A549 (cell line): ENCODE measurements at places on chromosomes 16 and 17. TPM values are rescaled to one million over a fixed set of nuclear protein-coding genes. Genes with fewer than 3 reads are reported as not detected.

- DNase-seq: peak; percentile 87
Measured at GRCh38 chr17:7836596-7837407, 2.8 kb downstream of the KDM6B start.

DNA sequence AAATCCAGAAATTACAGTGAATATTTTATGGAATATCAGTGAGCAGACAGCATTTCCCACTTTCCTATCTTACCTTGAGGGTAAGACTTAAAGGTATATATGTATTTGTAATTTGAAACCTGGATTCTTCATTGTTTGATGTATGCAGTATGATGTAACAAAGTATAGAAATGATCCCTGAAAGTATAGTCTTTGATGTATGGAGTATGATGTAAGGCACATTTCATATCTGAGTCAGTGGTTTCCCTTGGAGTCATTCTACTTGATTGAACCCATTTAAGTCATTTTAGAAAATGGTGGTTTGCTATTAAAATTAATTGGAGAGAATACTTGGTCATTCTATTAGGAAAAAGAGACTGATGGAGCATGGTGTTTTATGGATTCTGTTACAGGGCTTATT, 10.1 kb downstream of the AMZ2 start:
- DNase-seq: no peak

Gene PFAS
- polyA plus RNA-seq: 58.2 to 60.1 TPM (median 59.2 TPM) in 3 replicates

DNA sequence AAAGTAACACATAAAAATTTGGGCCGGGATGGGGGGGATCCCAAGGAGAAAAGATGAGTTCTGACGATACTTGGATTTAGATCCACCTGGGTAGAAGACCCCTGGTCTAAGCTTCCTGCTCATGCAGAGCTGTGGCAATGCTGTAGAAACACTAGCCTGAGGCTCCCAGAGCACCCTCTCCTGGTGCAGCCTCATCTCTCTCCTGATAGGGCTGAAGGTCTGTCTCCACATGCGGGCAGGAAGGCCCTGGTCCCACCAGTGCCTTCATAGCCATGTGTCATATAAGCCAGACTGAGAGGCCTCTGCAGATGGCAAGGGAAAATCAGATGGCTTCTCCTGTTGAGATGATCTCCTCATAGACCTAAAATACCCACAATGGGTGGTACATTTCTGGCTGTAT, 518.0 kb upstream of the ZFHX3 start:
- DNase-seq: no peak

Gene CCL8
- not detected in 3 replicates for polyA plus RNA-seq

- no peak for DNase-seq
Measured at GRCh38 chr17:72759301-72759700, 333.2 kb downstream of the SLC39A11 start.

DNA sequence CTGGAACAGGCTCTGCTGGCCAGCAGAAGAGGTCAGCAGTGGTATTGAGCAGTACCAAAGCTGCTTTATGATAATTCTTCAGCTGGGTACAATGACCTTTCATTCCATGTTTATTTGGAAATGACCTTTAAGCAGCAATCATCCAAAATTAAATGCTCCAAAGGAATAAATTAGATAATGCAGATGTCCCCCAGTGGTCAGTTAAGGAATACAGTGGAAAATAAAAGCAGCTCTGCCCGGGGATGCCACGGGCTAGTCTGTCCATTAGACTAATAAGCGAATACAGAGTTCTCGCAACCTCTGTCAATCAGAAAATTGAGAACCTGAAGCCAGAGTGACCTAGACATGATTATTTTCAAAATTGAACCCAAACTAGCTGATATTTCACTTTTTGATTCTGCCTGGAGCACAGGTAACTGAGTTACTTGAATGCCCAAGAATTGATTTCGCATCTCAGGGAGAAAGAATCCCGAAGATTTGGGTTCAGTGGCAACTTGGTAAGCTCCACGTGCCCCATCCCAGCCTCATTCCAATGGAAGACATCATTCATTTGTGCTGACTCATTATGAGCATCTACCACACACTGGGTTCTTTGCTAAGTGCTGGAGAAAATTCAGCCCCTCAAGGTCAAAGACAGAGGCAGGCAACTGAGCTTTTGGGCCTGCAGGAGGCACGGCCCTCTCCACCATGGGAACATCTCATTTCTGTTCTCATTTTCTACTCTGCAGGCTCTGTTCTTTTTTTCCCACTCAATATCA, 34.4 kb upstream of the SLC39A11 start:
- no peak for DNase-seq

DNA sequence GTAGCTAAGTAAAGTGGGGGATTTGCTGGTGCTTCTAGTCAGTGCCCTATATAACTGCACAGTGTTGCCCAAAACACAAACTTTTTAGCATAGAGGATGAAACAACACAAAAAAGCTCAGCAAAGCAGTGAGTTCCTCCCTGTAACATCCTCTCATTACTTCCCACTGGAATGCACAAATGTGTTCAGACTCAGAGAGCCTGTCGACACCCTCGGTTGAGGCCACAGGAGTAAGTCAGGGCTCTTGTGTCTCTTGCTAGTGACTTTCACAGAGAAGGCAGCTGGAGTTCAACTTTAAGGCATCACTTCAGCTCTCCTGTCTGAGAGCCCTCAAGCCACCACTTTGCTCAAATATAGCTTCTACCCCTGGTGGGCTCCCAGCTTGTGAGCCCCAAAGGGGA, 107.2 kb upstream of the NETO2 start:
- no peak for DNase-seq

DNA sequence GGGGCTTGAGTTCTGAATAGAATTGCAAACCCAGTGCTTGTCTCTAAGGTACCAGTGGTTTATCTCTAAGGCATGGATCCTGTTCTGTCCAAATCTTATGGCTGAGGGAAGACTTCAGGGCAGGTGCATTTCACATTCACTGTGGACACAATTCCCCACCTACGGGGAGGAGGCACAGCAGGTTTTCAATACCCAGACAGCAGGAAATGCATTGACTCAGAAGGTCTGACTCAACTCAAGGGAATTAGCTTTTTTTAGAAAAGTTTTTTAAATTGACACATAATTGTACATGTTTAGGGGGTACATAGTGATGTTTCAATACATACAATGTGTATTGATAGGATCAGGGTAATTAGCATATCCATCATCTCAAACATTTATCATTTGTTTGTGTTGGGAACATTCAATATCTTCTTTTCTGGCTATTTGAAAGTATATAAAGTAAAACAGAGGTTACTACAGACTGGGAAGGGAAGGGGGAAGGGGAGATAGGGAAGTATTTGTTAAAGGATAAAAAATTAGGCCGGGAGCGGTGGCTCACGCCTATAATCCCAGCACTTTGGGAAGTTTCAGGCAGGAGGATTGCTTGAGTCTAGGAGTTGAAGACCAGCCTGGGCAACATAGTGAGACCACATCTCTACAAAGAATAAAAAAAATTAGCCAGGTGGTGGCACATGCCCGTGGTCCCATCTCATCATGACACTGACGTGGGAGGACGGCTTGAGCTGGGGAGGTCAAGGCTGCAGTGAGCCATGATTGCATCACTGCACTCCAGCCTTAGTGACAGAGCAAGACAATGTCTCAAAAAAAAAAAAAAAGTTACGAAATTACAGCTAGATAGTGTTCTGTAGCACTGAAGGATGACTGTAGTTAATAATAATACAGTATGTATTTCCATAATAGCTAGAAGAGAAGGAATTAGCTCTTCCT, 54.9 kb downstream of the RGS9 start:
- peak; percentile 43 for DNase-seq

Gene NTN1
- polyA plus RNA-seq: 0.12 to 0.20 TPM (median 0.17 TPM) in 3 replicates

- no peak for DNase-seq
Measured at GRCh38 chr17:82752371-82753200, 721 bp downstream of the TBCD start.

- no peak for DNase-seq
Measured at GRCh38 chr16:48535831-48536613, 74.0 kb downstream of the N4BP1 start.

DNA sequence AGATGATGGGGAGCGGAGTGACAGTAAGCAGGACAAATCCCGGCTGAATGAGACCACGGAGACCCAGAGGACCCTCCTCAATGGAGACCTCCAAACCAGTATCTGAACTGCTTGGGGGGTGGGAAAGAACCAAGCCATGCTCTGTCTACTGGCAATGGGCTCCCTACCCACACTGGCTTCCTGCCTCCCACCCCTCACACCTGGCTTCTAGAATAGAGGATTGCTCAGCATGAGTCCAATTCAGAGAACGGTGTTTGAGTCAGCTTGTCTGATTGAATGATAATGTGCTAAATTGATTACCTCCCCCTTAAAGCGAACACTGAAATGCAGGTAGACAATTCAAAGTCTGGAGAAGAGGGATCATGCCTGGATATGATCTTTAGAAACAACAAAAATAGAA, 5.5 kb downstream of the SSTR2 start:
- no peak for DNase-seq

DNA sequence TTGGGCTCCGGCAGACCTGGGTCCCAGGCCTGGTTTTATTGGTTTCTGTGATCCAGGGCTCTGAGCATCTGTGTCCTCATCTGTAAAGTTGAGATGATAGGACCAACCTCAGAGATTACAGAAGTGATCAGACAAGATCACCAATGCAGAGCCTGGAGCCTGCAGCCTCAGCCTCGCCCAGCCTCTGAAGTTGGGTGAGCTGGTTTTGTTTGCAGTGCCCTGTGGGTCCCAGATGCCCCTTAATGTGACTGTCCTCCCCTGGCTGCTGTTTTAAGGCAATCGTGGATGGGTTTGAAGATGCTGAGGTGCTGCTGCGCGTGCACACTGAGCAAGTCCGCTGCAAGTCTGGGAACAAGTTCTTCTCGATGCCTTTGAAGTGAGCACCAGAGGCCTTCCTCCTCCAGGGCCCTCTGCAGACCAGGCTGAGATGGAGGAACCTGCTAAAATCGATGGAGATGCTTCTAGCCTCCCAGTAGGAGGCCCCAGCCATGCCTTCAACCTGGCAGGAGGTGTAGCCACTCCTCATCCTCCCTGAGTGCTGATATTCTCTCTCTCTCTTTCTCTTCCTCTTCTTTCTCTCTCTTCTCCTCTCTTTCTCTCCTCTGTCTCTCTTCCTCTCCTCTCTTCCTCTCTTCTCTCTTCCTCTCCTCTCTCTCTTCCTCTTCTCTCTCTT, 5.6 kb upstream of the MMP15 start:
- DNase-seq: no peak

- DNase-seq: no peak
Measured at GRCh38 chr16:2811703-2812471, 5.2 kb upstream of the PRSS21 start.

- no peak for DNase-seq
Measured at GRCh38 chr17:21252289-21252795, 868 bp downstream of the NATD1 start.

GRCh38 chr17:15298176-15298575, 33.0 kb upstream of the PMP22 start:
- DNase-seq: no peak

Gene ITGA2B
- 2.2 to 4.4 TPM (median 4.1 TPM) in 3 replicates for polyA plus RNA-seq
